ENCODE measurements at places on chromosomes 1 and 21.

DNA sequence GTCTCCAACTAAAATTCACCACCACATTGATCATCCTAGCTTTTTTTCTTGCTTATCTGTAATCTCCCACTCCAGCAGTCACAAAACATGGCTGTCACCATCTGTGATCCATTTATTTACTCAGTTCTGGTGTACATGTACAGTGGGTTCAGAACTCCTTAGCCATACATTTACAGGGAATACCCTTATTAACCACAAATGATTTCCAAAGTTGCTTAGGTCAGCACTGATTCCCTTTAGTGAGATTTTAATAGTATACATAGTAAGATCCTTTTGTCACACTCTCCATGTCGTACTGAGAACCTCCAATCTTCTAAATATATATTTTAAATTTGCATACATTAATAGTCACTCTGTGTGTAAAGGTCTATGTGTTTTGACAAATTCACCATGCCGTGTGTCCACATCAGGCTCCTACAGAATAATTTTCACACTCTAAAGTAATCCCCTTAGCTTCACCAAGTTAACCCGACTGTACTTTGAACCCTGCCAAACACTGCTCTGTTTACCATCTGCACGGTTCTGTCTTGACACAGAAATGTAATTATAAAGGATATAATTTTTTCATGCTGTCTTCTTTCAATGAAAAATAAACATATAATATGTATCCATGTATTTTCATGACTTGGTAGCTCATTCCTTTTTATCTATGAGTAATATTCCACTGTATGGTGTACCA lies 473.6 kb upstream of the ZP4 start:
- no peak for DNase-seq

GRCh38 chr1:189658381-189658780 lies 819.3 kb downstream of the BRINP3 start:
- DNase-seq, result no peak

DNA sequence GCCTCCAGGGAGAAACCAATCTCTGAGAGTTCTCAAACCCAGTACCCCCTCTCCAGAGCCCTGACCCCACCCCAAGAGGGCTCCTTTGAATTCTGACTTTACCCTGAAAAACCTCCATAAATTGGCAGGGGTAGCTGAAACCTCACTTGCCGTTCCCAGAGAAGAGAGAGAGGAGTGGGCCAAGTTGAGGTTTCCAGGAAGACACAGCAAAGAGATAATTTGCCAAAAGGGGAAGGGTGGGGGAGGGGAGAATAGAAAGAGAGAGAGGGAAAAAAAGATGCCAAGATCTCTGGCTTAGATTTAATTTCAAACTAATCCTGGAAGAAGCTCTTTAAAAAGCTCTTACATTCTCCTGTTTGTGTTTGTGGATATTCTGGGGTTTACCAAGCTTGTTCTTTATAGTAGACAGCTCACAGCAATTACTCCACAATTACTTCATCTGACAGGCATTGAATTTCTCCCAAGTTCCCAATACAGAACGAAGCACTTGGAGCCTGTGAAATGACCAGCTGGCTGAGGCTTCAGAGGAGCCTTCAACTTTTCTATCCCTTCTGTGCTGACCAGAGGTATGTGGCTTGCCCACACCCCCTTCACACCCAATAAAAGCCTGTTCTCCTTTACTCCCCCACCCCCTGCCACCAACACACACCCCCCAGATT lies 1.1 kb upstream of the GRHL3 start:
- DNase-seq, result no peak

- DNase-seq, result no peak
Measured at GRCh38 chr1:149846042-149846441, 53.3 kb upstream of the BOLA1 start.

DNA sequence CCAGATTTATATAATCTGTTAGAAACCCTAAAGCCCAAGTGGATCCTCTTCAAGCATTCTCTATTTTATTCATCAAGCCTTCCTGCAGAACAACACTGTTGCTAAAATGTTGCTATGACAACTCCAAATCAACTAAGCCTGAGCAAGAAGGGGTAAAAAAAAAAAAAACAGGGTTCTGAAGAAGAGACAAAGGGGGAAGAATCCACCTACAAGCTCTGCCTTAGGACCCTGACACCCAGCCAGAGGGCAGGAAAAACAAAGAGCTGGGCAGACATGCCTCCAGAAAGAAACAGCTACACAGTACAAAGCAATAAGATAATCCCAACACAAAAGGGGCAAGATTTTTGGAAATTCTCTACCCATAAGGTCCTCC lies 1.3 kb downstream of the USF1 start:
- no peak for DNase-seq

DNA sequence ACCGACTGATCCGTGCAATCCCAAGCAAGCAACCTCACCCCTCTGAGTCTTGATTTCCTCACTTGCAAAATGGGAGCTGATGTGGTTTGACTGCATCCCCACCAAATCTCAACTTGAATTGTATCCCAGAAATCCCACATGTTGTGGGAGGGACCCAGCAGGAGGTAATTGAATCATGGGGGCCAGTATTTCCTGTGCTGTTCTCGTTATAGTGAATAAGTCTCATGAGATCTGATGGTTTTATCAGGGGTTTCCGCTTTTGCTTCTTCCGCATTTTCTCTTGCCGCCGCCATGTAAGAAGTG lies 58.4 kb downstream of the FHAD1 start:
- DNase-seq, result no peak

GRCh38 chr1:193355626-193356025 lies 169.2 kb upstream of the B3GALT2 start:
- DNase-seq, result no peak

DNA sequence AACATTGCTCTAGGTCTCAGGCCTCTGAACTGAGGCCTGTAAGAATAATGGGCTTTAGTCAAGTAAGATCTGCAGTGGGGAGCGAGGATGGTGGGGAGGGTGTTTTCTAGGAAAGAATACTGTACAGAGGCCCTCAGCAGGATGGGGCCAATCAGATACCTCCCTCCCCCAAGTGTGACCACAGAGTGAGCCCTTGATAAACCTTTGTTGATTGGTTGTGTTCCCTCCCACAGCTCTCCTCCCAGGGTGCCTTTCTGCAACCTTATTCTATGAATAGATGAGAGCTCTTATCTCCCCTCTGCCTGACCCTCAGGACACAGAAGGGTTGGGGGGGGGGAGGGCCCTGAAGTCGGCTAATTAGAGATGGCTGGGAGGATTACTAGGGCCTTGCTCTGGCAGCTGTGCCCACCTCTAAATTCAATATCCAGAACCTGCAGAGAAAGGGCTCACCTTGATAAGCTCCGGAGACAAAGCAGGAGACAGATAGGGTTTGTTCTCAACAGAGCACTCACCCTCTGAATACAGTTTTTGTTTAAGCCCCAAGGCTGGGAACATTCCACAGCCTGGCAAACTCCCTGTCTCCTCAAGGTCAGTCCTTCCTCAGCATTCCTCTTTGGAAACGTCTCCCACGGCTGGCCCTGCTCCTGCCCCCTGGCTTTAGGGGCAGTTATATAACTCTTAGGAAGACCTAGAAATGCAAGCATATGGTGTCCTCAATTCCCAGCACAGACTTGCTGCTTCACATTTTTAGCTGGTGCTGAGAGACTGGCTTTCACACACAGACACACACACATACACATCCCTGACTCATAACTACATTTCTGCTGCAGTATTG lies 42.9 kb downstream of the ATP1A1 start:
- DNase-seq, result no peak

DNA sequence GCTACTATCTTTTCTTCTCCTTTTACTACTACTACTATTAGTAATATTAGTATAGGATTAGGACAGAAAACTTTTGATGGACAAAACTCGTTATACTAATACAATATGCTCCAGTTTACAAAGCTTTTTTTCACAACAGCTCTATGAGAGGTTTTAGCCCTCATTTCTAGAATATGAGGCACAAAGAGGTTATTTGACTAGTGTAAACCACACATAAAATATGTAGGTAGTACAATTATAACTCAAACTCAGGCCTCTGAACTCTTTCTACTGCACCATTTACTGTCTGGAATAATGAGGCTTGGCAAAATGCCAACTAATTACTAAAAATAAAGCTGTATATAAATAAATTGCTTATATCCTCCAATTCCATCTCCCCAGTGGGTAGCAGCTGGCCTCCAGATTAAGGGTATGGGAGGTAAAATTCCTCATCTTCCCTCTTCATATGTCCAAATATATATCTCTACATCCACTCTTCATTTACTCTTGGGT lies 99.9 kb downstream of the LYST start:
- DNase-seq, result no peak

- DNase-seq, result no peak
Measured at GRCh38 chr1:4614371-4615137, 39.9 kb upstream of the AJAP1 start.

DNA sequence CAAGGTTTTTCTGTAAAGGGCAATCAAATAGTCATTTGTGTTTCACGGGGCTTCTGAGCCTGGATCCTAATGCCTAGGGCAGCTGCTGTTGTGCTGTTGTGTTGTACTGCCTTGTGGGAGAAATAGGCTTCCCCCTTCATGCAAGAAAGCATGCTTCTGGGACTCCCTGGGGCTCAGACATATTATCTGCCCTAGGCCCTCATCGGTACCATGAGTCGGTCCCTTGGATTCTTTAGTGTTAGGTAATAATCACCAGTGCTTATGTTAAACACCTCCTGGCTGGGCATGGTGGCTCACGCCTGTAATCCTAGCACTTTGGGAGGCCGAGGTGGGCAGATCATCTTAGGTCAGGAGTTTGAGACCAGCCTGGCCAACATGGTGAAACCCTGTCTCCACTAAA lies 245.9 kb downstream of the TNR start:
- no peak for DNase-seq

DNA sequence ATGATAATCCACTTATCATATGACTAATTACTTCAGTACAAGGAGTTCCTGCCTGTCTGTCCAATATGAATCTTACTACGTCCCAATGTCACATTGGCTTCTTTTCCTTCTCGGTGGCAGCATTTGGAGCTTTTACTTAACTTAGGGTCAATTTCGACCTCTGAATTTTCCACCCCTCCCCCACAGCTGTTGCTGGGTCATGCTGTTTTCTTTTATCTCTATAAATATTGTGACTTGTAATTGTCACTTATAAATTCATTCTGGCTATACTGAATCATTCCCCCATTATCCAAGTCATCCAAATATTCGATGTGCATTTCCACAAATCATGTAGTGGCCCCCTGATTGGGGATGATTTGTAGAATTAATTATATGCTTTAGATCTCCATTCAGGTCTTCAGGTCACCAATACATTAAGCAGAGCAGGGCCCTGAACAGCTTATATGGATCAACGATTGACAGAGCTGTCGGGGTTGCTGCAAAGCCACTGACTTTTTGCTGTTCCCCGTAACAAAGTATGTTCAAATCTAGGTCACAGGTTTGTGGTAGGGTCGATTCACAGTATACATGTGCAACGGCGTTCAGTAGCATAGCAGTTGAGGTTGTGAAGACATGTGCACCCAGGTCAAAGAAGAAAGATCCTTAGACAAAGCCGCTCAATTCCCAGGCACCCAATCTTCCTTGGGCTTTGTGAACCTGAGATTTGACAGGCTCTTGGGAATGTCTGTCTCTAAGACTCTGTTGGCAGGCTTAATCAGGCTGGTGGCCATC lies 18.3 kb upstream of the RNU1-4 start:
- DNase-seq, result no peak

- DNase-seq, result no peak
Measured at GRCh38 chr21:45393833-45394638, 10.9 kb upstream of the COL18A1 start.

- DNase-seq, result no peak
Measured at GRCh38 chr1:97351846-97352245, 569.0 kb downstream of the DPYD start.

- no peak for DNase-seq
Measured at GRCh38 chr21:42459082-42459460, 37.0 kb downstream of the RSPH1 start.

GRCh38 chr1:209076688-209077087 lies 506.8 kb upstream of the CAMK1G start:
- no peak for DNase-seq

- DNase-seq, result no peak
Measured at GRCh38 chr1:14825396-14825795, 226.9 kb downstream of the KAZN start.

- peak; percentile 47 for DNase-seq
Measured at GRCh38 chr1:229344139-229344538, 1.3 kb upstream of the CCSAP start.

DNA sequence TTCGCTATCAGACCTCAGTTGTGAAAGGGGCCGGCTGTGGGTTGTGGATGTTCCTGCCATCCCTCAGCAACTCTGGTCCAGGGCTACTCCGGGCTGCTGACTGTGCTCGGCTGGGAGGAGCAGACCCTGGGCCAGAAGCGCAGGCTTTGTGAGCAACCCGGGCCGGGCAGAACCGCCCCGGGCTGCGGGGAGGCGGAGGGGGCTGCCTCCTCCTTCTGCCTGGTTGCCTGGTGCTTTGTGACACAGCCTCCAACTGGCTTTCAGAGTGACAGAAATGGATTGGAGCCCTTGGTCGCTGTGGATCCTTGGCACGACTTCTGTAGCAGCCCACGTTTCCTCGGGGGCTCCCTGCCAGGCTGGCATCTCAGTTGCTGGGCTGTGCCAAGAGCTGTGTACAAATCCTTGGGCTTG lies 10.0 kb downstream of the DRAXIN start:
- no peak for DNase-seq

GRCh38 chr1:205616563-205617293 lies 15.1 kb downstream of the ELK4 start:
- no peak for DNase-seq

DNA sequence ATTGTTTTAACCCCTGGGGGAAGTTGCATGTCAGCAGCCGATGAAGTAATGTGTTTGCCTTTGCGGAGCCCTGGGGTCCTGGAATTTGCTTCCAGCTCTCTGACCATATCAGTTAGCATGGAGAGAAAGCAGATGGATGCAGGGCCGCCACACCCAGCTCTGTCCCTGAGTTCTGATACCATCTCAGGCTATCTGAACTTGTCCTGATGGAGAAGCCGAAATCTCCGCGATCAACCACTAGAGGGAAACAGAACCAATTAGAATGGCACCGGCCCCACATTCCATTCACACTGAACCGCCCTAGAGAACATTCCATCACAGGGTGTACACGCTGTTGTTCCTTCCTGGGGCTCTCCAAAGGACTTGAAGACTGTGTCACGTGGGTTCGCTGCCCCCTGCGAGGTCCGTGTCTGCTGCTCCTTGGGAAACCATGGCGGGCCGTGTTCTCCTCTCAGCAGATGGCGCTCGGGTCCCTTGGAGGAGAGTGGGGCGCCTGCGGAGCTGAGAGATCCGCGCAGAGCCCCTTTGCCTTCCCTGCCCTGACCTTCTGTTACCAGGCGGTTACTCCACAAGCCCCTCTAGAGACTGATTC lies 75.4 kb downstream of the ABCA4 start:
- DNase-seq, result no peak

- no peak for DNase-seq
Measured at GRCh38 chr1:4169991-4170390, 269.9 kb upstream of the C1orf174 start.
